ENCODE measurements at places on chromosomes 16 and 17.

GRCh38 chr16:49494474-49494873 lies 120.9 kb downstream of the C16orf78 start:
- no peak for DNase-seq

- peak; percentile 56 for DNase-seq
Observed at GRCh38 chr16:81315271-81316175, 761 bp downstream of the GAN start.

DNA sequence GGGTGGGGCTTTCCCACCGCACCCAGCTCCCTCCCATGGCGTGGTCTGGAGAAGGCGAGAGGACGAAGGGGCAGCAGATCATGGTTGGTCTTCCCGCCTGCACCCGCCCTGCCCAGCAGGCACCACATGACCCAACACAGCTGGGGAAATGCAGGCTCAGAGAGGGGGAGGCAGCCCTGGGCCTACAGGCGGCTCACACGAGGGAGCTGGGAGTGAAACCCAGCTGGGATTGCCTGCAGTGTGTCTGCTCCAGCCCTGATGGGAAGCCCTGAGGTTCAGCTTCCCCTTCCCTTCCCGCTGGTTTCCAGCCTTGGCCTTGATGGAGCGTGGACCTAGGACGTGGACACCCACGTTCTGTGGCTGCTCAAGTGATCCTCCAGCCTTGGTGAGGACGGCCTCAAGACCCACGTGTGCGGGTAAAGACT lies 20.0 kb upstream of the PABPN1L start:
- no peak for DNase-seq

DNA sequence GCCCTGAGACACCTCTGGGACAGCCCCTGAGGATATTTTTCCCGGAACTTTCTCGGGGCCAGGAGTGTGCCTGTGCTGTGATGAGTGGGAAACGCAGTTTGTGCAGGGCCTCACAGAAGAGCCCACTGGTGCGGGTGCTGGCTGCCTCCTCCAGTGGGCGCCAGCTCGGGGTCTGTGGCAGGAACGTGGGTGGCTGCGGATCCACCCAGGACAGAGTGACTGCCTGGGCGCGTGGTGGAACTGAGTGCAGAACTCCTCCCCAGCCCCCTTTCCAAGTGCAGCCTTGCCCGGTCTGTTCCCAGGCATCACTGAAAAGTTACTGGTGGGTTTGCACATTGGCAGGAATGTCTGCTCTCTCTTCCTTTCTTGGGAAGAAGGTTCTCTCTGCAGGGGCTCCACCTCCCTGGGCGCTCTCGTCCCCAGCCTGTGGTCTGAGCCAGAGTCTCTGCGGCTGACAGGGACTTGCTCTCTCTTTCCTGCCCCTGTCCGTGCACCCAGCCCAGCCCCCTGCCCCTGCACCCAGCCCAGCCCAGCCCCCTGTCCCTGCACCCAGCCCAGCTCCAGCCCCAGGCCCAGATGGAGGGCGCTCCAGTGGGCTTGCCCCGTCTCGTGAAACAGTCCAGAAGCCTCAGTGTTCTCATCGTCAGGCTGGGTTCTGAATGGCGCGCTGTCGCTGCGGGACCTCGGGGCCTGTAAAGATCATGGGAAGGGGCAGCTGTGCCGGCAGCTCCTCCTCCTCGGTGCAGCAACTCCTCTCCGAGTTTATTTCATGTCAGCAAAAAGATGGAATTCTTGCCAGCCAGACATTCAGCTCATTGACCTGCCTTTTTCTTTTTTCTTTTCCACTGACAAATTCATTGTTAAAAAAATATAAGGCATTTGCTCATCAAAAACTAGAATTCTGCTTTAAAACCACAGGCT lies 117.5 kb downstream of the BANP start:
- DNase-seq, result no peak

- DNase-seq, result no peak
Observed at GRCh38 chr16:12685806-12686205, 117.9 kb downstream of the CPPED1 start.

- DNase-seq, result no peak
Observed at GRCh38 chr16:50440531-50440930, 71.7 kb upstream of the BRD7 start.

DNA sequence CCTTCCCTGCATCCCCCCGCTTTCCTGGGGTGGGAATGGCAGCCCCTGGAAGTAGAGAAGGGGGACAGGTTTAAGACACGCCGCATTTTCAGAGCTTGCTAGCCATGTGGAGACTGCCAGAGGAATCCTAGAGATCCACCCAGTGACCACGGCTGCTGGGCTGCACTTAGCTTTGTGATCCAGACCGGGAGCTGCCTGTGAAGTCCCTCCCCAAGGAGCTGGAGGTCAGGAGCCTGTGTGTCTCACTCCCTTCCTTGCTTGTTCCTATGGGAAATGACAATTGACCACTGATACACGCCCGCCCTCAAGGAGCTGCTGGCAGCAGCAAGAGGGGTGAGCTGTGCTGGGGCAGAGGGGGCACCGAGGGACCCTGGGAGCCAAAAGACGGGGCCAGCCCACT lies 73.7 kb downstream of the SREBF1 start:
- DNase-seq, result no peak

DNA sequence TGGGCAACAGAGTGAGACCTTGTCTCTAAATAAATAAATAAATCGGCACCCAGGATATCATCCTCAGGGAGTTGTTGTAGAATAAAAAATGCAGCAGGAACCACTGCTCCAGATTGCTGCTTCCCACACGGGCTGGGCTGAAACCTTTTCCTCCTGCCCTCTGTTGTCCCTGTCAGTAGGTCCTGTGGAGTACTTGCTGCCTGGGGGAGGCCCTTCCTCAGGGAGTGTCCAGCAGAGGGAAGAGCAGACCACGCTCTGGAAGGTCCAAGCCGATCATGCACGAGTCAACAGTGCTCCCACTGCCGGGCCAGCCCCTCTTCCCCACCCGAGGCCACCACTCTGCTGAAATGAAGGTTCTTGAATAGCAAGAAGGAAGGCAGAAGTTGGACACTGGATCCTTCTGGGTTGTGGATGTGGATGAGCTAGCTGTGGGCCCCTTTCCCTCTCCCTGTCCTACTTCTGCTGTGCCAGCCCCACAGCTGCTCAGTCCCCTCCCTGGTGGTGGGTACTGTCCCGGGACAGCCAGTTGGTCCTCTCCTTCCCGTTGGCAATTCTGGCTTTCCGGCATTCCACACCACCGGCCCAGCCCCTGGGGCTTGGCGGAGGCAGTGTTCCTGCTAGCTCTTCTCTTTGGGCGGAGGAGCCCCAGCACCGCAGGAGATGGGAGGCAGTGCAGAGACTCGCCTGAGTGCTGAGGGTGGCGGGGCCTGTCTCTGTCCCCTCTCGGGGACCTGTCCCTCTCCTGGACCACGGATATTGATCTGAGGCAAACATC lies 10.8 kb downstream of the CDK5R1 start:
- no peak for DNase-seq

- DNase-seq, result no peak
Observed at GRCh38 chr16:70159355-70160348, 13.9 kb upstream of the CLEC18C start.

- no peak for DNase-seq
Observed at GRCh38 chr16:12459391-12460063, 344.2 kb downstream of the CPPED1 start.
